Activated CD4-positive, alpha-beta memory T cell treated with anti-CD3 and anti-CD28 coated beads, Interleukin-2, amount 10 ng/mL, durations not matched to agents 7 days and 5 days (primary cell): ENCODE measurements at places on chromosomes 3 and 15.

- DNase-seq = no peak
Measured at GRCh38 chr15:72751751-72752455, 31.7 kb downstream of the ADPGK start.

- DNase-seq = peak; percentile 20
Measured at GRCh38 chr3:72310419-72311380, 525.8 kb upstream of the PROK2 start.

GRCh38 chr3:40782111-40782721 lies 257.5 kb downstream of the ZNF621 start:
- DNase-seq = no peak

DNA sequence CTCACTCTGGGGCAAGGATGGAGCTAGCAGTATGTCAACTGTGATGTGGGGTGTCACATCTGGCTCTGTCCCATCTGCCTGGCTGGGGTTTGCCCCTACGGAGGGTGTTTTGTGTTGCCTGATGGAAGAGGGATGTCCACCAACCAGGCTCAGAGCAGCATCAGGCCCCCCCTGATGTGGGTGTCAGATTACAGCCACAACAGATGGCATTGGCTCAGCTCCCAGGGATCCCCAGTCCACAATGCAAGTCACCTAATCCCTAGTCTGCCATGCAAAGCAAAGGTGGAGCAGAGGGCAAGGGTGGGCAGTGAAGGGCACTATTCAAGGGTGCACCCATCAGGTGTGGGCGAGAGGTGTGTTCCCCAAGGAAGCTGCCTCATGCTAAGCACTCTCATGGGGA lies 48.9 kb upstream of the AMOTL2 start:
- DNase-seq = no peak

DNA sequence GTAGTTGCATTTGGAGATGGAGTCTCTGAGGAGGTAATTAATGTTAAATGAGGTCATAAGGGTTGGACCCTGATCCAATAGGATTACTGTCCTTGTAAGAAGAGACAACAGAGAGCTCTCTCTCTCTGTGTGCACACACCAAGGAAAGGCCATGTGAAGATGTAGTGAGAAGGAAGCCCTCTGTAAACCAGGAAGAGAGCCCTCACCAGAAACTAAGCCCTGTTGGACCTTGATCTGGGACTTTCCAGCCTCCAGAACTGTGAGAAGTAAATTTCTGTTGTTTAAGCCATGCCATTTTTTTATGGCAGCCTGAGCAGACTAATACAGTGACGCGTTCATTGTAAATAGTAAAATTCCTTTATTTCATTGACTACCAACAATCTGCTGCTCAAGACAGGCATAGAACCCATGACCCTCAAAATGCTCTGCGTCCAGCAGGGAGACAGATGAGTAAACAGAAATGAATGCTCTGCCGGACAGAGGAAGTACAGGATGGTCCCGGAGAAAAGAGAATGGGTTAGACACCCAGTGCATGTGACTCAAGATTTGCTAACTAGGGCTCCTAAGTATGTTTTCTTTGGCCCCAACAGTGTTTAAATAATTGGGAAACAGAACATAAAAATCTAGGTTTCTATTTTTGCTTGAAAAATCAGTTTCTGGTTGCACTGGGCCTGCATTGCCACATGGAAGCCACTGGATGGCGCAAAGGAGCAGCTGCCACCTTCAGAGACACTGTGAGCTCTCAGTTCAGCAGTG lies 37.9 kb upstream of the TNFAIP8L3 start:
- no peak for DNase-seq
